H4 (cell line): ENCODE measurements at places on chromosomes 11 and 22. TPM values are rescaled to one million over a fixed set of nuclear protein-coding genes. Genes with fewer than 3 reads are reported as not detected.

DNA sequence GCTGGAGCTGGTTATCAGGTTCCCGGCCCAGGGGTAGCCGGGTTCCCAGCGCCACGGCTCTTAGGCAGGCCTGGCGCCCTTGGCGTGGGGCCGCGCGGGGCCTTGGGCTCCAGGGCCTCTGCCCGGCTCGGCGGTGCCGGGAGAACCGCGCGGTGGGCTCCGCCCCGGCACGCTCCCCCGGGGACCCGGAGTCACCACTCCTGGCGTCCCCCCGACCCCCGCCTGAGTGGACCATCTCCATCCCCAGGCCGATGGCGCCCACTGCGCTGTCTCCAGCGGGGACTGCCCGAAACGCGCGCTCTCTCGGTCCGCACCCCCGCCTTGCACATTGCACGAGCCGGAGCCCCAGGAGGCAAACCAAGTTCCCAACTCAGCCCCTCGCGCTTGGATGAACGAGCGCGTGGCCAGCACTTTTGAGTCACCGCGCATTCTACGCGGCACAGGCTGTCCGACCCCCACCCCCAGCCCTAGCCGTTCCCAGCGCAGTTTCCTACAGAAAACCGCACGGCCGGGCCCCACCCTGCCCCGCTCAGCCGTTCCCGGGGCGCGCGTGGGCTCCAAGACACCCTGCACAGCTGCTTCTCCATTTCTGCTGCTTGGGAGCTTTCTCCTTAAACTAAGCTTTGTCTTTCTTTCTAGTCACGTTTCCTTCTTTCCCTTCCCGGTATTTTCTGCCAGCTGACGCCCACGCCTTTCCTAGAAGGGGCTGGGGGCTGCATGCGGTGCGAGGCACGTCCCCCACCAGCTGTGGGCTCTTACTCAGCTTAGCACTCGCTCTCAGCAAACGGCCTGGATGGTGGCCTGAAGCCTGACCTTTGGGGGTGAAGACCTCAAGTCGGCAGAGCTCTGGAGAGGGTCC lies 650 bp upstream of the CHID1 start:
- no peak for DNase-seq

GRCh38 chr11:119905162-119905561 lies 176.2 kb upstream of the NECTIN1 start:
- no peak for DNase-seq

- DNase-seq = peak; percentile 82
Measured at GRCh38 chr11:48055292-48056132, 75.2 kb downstream of the PTPRJ start.

DNA sequence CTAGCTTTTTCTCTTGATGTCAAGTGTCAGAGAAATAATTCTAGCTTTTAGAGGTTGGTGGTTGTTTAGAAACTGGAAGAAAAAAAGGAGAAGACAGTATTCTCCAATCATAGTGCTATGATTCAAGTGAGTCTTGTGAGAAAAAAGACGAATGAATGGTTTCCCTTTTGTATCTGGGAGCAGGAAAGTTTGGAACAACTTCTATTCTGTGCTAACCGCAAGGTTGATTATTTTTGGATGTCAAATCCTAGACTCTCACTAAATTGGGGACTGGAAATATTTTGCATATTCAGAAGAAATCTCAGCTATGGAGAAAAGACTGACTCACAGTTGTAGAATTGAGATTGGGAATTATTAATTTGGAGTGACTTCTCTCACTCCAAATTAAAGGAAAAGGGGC lies 69.2 kb downstream of the SYT13 start:
- DNase-seq = no peak

- no peak for DNase-seq
Measured at GRCh38 chr11:12359761-12360160, 17.6 kb upstream of the PARVA start.

DNA sequence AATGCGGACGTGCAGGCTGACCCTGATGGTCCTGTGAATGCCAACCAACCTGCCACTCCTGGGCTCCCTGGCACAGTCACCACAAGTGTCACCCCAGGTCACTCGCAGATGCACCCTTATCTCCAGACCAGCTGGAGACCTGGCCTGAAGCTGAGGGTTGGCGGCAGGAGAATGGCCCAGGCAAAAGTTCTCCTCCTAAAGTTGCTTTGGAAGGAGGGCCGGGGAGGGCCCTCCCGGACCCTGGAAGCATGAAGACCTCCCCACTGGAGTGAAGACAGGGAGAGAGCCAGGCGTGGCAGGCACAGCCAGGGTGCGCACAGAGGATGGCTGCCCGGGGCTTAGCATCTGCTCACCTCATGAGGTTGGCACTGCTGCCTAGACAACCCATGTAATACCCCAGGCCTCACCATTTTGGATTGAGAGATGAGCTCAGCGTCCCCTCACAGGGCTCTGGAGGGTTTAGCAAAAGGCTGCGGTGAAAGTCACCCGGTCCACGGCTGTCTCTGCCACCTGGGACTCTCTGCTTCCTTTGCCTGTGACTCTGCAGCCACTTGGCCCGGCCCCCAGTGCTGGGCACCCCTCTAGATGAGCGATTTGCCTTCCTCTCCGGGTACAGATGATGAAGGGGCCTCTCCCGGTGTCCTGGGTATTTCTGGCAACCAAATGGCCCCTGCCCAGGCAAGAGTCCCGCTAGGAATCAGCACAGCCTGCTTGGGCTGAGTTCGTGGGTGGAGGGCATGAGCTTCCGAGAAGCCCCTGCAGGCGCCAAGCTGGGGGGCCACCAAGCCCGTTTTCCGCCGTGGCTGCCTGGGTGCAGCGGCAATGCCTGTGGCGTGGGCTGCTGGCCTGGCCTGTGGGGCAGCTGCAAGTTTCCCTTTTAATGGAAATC lies 48.3 kb upstream of the SEPTIN5 start:
- DNase-seq = no peak

- DNase-seq = peak; percentile 10
Measured at GRCh38 chr22:23248583-23248982, 68.3 kb downstream of the BCR start.

- no peak for DNase-seq
Measured at GRCh38 chr11:13009921-13010748, 1.0 kb downstream of the RASSF10 start.

- DNase-seq = no peak
Measured at GRCh38 chr22:38423512-38424503, 31.2 kb downstream of the KCNJ4 start.

DNA sequence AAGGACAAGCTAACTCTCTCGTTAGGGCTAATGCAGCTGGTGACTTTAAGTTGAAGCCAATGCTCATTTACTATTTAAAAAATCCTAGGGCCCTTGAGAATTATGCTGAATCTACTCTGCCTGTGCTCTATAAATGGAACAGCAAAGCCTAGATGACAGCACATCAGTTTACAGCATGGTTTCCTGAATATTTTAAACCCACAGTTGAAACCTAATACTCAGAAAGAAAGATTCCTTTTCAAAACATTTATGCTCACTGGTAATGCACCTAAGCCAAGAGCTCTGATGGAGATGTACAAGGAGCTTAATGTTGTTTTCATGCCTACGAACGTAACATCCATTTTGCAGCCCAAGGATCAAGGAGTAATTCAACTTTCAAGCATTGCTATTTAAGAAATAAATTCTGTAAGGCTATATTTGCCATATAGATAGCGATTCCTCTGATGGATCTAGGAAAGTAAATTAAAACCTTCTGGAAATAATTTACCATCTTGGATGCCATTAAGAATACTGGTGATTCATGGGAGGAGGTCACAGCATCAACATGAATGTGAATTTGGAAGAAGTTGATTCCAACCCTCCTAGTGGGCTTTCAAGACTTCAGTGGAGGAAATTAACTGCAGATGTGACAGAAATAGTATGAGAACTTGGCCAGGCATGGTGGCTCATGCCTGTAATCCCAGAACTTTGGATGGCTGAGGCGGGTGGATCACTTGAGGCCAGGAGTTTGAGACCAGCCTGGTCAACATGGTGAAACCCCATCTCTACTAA lies 14.5 kb downstream of the XNDC1N start:
- no peak for DNase-seq

- no peak for DNase-seq
Measured at GRCh38 chr22:20965888-20966855, 883 bp upstream of the AIFM3 start.

DNA sequence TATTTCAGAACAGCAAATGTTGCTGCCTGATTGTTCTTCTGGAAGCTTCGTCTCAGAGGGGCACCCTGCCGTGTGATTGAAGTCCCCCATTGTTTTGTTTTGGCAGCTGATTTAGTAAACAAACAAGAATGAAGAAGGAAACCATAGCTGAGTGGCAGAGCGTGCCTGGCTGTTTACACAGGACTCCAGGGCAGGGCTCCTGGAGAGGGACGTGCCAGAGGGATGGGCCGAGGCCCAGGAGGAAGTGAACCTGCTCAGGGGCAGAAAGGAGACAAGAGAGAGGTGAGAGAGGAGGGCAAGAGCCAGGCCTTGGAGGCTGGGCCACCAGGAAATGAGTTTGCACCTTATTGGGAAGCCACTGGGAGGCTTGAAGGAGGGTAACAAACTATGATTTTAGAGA lies 85.5 kb upstream of the B3GAT1 start:
- DNase-seq = no peak

GRCh38 chr22:20408891-20409290 lies 14.9 kb downstream of the ZNF74 start:
- DNase-seq = no peak

GRCh38 chr11:12838463-12839123 lies 164.4 kb downstream of the TEAD1 start:
- no peak for DNase-seq

DNA sequence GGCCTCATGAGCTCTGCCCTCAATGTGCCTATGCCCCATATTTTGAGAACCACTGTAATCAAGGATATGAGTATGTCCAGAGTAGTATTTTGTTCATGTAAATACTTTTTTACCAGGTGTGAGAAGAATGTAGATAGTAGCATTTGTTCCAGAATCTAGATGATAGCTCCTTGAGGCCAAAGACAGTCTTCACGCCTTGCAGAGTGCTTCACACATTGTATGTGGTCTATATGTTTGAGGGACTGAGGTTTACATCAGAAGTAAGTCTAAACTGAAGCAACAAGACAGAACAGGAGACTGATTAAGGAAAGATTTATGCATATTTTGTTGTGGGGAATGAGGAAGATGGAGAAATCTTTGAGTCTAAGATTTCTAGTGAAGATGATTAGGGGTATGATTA lies 12.5 kb downstream of the CEP57 start:
- no peak for DNase-seq

- peak; percentile 65 for DNase-seq
Measured at GRCh38 chr11:112962579-112963367, 1.6 kb downstream of the NCAM1 start.

GRCh38 chr11:124657904-124658303 lies 15.6 kb downstream of the SIAE start:
- DNase-seq = no peak

GRCh38 chr11:2314136-2314524 lies 12.3 kb downstream of the TSPAN32 start:
- no peak for DNase-seq

DNA sequence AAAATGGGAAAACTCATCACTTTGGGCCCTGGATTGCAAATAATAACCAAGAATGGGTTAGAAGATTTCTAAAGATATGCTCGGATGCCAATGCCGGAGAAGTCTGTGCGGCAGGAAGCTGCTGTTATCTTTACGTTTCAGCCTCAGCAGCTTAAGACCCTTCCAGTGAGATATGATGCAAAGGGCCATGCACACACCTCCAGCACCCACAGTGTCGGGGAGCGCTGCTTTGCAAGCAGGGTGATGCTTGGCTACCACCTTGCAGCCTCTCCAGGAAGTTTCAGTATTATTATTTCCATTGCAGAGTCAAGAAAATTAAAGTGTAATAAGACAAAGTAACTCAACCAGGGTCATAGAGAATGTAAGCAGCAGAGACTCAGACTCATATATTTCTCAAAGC lies 37.3 kb downstream of the LARGE1 start:
- no peak for DNase-seq

GRCh38 chr22:37892566-37893335 lies 13.3 kb upstream of the MICALL1 start:
- no peak for DNase-seq

DNA sequence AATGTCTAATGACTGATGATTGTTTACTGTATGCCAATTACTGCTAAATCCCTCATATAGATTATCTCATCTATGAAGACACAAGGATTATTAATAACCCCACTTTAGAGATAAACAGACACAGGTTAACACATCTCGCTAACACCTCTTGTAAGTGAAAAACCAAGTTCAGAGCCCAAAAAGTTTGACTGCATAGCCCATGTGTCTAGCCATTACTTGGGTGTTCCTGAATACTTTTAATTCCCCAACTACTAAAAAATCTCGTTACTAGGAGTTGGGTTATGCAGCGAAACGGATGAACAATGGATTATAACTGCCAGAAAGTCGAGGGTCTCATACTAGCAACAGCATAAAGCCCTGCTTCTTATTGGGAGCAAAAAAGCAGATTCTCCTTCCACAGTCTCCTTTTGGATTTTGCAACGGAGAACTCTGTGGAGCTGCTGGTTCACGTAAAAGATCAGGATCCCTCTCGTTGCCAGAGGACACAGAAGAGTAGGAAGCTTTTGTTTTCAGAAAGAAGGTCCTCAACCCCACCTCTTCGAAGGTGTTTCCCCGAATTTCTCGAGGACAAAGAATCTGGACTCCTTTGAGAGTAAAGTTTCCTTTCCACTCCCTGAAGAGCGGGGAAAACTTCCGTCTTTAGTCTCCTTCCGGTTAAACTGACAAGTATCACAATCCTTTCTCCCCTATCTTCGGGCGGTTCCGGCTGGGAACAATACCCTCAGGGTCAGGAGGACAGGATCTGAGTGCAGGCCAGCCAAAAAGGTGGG lies 979 bp downstream of the ZBED5 start:
- DNase-seq = peak; percentile 35

GRCh38 chr22:26672060-26672471 lies 14.7 kb downstream of the MIAT start:
- no peak for DNase-seq

HPX gene
- 0.72 TPM in 1 of 2 replicates, not detected in the other for total RNA-seq

OR6M1 gene
- total RNA-seq = not detected in 2 replicates

MMP7 gene
- 0.06 TPM in 1 of 2 replicates, not detected in the other for total RNA-seq

DGCR2 gene
- 19.1 TPM in 2 replicates for total RNA-seq

GRAP2 gene
- not detected in 2 replicates for total RNA-seq

OR52I2 gene
- total RNA-seq = not detected in 2 replicates

TSPAN18 gene
- total RNA-seq = 0.83 TPM in 1 of 2 replicates, not detected in the other

TTC36 gene
- 0.19 TPM in 1 of 2 replicates, not detected in the other for total RNA-seq

RIMBP3B gene
- total RNA-seq = 0.27 TPM in 1 of 2 replicates, not detected in the other

MS4A3 gene
- total RNA-seq = not detected in 2 replicates

RTN4RL2 gene
- 0.64 and 0.89 TPM in 2 replicates for total RNA-seq

C11orf65 gene
- 0.41 TPM in 1 of 2 replicates, not detected in the other for total RNA-seq

SYT7 gene
- 1.9 and 10.8 TPM in 2 replicates for total RNA-seq

DLG2 gene
- total RNA-seq = 1.7 and 2.6 TPM in 2 replicates
